ENCODE measurements at places on chromosomes 4 and X.

GRCh38 chr4:67721315-67721769 lies 20.4 kb upstream of the UBA6 start:
- DNase-seq = no peak

GRCh38 chr4:182643801-182644682 lies 273.1 kb downstream of the DCTD start:
- DNase-seq = no peak

GRCh38 chrX:67693928-67694327 lies 150.1 kb downstream of the AR start:
- DNase-seq = no peak

DNA sequence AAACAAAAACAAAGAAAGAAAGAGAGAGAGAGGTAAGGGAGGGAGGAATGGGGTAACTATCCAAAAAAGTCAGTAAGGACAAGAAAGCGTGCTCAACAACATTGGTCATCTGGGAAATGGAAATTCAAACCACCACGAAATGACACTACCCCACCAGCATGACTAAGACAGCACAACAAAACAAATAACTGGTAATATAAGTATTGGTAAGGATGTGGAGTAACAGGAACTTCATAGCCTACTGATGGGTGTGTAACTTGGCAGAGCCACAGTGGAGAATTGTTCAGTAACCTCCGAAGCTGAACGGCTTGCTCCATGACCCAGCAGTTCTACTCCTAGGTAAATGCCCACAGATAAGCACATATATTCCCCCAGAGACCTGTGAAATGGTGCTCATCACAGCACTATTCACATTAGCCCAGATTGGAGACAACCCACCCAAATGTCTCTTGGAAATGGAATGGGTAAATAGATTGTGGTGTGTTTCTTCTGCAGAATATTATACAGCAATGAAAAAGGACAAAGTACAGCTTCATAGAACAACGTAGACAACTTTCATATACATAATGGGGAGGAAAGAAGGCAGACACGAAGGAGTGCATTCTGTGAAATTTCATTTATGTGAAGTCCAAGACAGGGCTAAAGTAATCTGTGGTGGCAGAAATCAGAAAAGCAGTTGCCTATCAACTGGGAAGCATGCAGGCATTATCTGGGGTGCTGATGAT lies 95.5 kb upstream of the ATP6AP2 start:
- no peak for DNase-seq

GRCh38 chr4:3666263-3666662 lies 99.9 kb upstream of the ADRA2C start:
- DNase-seq = no peak

DNA sequence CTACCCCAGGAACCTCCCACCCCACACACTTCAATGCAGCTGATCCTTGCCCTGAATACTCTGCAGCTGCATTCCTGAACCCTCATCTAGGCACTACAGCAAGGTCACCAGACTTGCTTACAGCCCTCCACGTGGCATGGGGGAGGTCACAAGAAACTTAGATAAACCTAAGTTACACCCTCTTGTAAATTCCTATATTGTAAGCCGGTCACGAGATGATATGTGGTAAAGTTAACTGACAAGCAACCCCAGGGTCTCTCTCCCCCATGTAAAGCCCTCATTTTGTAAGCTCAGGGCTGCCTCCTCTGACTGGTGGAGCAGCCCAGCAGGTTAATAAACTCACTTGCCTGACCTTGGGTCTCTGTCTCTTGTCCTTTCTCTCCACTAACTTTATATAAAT lies 570.7 kb downstream of the PCDH7 start:
- DNase-seq = no peak

Measured in NCI-H524 (cell line).